ENCODE measurements at places on chromosomes 16 and 17. TPM values are rescaled to one million over a fixed set of nuclear protein-coding genes. Genes with fewer than 3 reads are reported as not detected.
A peak's percentile ranks its signal among the peaks of the same experiment; 100 is the strongest.

DNA sequence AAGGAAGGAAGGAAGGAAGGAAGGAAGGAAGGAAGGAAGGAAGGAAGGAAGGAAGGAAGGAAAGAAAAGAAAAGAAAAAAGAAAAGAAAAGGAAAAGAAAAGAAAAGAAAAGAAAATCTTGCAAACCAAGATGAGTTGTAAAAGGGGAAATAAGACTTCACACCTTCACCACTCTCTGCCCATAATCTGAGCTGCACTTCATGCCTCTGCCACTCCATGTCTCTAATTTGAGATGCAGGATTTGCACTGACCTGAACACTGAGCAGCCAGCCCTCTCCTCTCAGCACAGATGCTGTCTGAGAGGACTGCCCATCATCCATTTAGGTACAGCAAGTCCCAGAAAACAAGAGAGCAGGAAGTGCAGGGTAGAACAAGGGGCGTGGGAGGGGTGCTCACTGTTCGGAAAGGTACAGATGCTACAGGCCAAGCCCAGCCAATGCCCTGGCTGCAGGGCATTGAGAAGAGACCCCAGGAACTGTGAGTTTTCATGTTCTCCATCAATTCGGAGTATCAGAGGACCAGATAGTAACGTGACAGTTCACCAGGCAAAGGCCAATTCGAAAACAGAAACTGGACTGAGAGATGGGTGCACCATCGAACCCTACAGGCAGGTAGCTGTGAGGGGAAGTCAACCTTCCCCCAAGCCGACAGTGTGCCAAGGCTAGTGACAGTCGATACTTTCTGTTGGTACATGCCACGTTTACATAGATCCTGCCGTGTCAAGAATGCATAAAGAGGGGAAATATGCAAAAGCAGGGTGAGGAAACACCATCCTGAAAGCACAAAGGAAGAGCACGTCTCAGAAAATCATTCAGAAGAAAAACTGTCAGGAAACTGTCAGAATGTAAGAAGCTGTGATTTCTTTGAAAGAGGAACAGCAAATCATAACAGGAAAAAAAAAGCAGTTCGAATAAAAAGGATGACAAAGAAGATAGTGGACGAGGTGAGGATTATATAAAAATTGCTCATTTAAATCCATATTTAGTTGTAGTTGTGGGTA is 142.0 kb upstream of the RCVRN start:
- peak overlapping the region; percentile 48 for H3K27ac ChIP-seq
- H3K36me3 ChIP-seq: no peaks in the 10 kb centered on the region
- no peak for DNase-seq
- H3K4me3 ChIP-seq: no peak overlapping the region
- H3K27me3 ChIP-seq: no peaks in the 10 kb centered on the region

GRCh38 chr17:55237268-55237667 is 27.5 kb upstream of the HLF start:
- DNase-seq: no peak
- H3K36me3 ChIP-seq: no peaks in the 10 kb centered on the region
- peaks cover 14% of the 10 kb centered on the region for H3K4me1 ChIP-seq
- no peak overlapping the region for H3K4me3 ChIP-seq
- no peaks in the 10 kb centered on the region for H3K27me3 ChIP-seq

- peaks cover 63% of the 10 kb centered on the region for H3K4me1 ChIP-seq
- peaks cover 5% of the 10 kb centered on the region for H3K36me3 ChIP-seq
- H3K27ac ChIP-seq: peak overlapping the region; percentile 85
- no peaks in the 10 kb centered on the region for H3K27me3 ChIP-seq
- peak; percentile 95 for DNase-seq
- no peak overlapping the region for H3K4me3 ChIP-seq
These were observed 11.4 kb downstream of the SLFN5 start for GRCh38 chr17:35254107-35254773.

GRCh38 chr16:72844225-72844920 is 203.6 kb downstream of the ZFHX3 start:
- peaks cover 67% of the 10 kb centered on the region for H3K4me1 ChIP-seq
- no peaks in the 10 kb centered on the region for H3K27me3 ChIP-seq
- DNase-seq: no peak
- H3K27ac ChIP-seq: no peak overlapping the region

- no peak overlapping the region for H3K27ac ChIP-seq
- no peak overlapping the region for H3K4me3 ChIP-seq
- H3K4me1 ChIP-seq: no peaks in the 10 kb centered on the region
- H3K27me3 ChIP-seq: peaks cover 34% of the 10 kb centered on the region
- no peak for DNase-seq
- no peaks in the 10 kb centered on the region for H3K36me3 ChIP-seq
These were observed 26.2 kb downstream of the TNFRSF13B start for GRCh38 chr17:16945663-16946218.

- H3K27me3 ChIP-seq: no peaks in the 10 kb centered on the region
- H3K27ac ChIP-seq: no peak overlapping the region
- H3K36me3 ChIP-seq: no peaks in the 10 kb centered on the region
- DNase-seq: no peak
- peaks cover 7% of the 10 kb centered on the region for H3K4me1 ChIP-seq
- no peak overlapping the region for H3K4me3 ChIP-seq
These were observed 52.6 kb downstream of the CYB5B start for GRCh38 chr16:69476920-69477443.

- H3K36me3 ChIP-seq: no peaks in the 10 kb centered on the region
- DNase-seq: no peak
- H3K4me1 ChIP-seq: peaks cover 74% of the 10 kb centered on the region
These were observed 2.8 kb downstream of the USP22 start for GRCh38 chr17:21039839-21040575.

DNA sequence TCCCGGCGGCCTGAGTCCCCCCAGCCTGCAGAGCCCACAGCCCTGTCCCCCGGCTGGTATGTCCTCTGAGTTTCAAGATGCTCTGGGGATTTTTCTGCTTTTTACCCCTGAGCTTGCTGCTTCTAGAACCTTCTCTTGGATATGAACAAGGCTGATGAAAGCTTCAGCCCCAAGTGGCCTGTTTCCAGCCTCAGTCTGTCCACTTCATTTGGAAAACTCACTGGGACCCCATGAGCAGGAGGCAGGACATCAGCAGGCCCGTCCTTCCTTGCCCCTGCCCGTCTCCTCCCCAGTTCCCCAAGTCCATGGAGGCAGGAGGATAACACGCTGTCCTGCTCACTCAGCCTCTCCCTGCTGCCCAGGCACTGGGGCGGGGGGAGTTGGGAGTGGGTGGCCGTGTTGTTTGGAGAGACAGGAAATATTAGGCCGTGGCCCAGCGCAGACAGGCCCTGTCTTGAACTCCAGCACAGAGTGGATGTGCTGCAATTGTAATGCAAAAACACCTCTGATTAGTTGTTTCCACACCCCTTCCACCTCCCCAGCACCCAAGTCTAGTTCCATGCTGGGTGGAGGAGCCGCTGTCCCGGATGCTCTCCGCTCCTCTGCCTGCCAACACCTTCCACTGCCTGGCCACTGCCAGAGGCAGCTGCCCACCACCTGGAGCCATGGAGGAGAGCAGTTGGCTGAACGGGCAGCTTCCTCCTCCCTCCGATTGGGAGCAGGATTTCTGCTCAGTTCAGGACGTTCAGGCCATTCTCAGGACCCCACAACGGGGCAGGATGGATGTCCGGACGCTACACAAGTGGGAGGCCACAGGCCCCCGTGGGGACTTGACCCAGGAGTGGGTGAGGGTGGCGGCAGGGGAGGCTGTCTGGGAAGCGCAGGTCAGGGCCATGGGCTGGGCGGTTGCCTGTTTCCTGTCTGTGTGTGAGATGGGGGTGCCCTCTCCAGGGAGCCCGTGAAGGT is 216.9 kb upstream of the GSE1 start:
- no peak for DNase-seq
- peak overlapping the region; percentile 31 for H3K4me3 ChIP-seq
- H3K4me1 ChIP-seq: peaks cover 34% of the 10 kb centered on the region

- no peaks in the 10 kb centered on the region for H3K27me3 ChIP-seq
- no peak for DNase-seq
- H3K27ac ChIP-seq: no peak overlapping the region
- H3K36me3 ChIP-seq: no peaks in the 10 kb centered on the region
- no peak overlapping the region for H3K4me3 ChIP-seq
These were observed 7.6 kb downstream of the PIK3R6 start for GRCh38 chr17:8859804-8860430.

Gene ANKS3
- total RNA-seq: 17.0 TPM

Gene CIITA
- total RNA-seq: 7.8 TPM

Gene TBC1D3B
- 5.8 TPM for total RNA-seq

Gene PAQR4
- 2.2 TPM for total RNA-seq

All from esophagus muscularis mucosa (tissue), 4 donors.